ENCODE measurements at places on chromosomes 7 and 10. TPM values are rescaled to one million over a fixed set of nuclear protein-coding genes. Genes with fewer than 3 reads are reported as not detected.

CCAR1 gene
- 68.6 TPM for total RNA-seq

LRMDA gene
- not detected for total RNA-seq

ZNF804B gene
- not detected for total RNA-seq

HOXA6 gene
- total RNA-seq: not detected

GRID1 gene
- not detected for total RNA-seq

C10orf105 gene
- 0.17 TPM for total RNA-seq

- no peak for DNase-seq
These were observed 20.9 kb downstream of the DNAJB9 start for GRCh38 chr7:108590606-108591005.

GRCh38 chr10:49647985-49648795 lies 31.3 kb upstream of the C10orf53 start:
- no peak for DNase-seq

- DNase-seq: no peak
These were observed 533.0 kb downstream of the PTPRN2 start for GRCh38 chr7:158054611-158055010.

- DNase-seq: no peak
These were observed 12.0 kb upstream of the ZNF800 start for GRCh38 chr7:127404286-127405072.

GRCh38 chr10:17648243-17649035 lies 4.5 kb downstream of the STAM start:
- peak; percentile 69 for DNase-seq

- no peak for DNase-seq
These were observed 379.6 kb downstream of the ARL4A start for GRCh38 chr7:13067036-13067435.

- DNase-seq: no peak
These were observed 43.5 kb downstream of the VTI1A start for GRCh38 chr10:112490545-112490944.

GRCh38 chr7:2771274-2771731 lies 72.8 kb downstream of the GNA12 start:
- no peak for DNase-seq

Data from activated naive CD8-positive, alpha-beta T cell treated with anti-CD3 and anti-CD28 coated beads, Interleukin-2, amount 10 ng/mL, durations not matched to agents 7 days and 5 days (primary cell).